ENCODE measurements at places on chromosomes 7 and 10.

- no peak for DNase-seq
Measured at GRCh38 chr10:80964179-80964578, 426.5 kb downstream of the SH2D4B start.

DNA sequence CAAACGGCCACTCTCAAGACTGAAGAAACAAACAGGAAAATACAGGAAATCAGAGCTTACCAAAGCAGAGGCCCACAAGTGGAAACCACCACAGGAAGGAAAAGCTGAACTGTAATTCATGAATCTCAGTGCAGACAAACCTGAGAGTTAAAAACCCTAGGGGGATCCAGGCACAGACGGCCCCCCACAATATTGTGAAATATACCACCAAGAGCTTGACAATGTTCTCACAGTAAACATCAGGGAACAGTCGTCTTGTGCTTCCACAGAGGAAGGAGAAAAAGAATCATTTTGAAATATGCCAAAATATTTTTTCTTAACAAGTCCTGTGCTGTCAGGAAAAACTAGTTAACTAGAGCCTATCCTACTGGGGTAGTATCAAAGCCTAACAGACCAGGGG is 68.2 kb upstream of the NRG3 start:
- DNase-seq: no peak

GRCh38 chr10:373526-374309 is 238.5 kb downstream of the ZMYND11 start:
- DNase-seq: no peak

DNA sequence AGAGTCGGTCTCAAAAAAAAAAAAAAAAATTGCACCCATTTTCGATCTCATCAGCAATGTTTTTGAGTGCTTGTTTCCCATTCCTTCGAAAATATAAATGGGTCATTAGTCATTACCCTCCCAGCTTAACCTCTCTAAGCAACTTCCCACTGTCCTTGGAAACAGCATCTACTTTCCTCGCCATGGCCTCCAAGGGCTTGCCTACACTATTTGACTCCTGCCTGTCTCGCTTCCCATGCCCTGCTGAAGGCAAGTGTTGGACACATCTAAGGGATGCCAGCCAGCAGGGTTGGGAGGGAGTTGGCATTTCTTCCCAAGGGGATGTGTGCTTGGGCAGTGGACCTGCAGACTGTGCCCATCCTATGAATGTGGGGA is 12.7 kb upstream of the RHBDD2 start:
- no peak for DNase-seq
